Fibroblast of gingiva (primary cell): ENCODE measurements at places on chromosomes 3 and 15.
A peak's percentile ranks its signal among the peaks of the same experiment; 100 is the strongest.

DNA sequence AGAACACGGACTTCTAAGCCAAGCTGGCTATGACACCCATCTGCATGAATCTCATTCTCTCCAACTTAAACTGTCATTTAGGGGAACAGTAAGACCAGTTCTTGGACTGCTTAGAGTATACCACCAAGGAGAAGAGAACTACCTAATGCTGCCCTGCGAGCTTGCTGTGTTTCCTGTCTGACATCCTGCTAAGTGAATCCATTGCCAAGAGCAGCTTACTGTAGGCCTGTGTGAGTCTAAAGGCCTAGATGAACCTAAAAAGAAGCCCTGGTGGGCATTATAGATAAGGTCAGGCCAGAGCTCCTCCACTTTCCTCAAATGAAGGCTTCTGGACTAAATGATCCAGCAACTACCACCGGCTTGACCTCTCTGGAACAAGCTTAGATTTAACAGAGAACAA, 15.0 kb downstream of the LZTFL1 start:
- no peak for DNase-seq

DNA sequence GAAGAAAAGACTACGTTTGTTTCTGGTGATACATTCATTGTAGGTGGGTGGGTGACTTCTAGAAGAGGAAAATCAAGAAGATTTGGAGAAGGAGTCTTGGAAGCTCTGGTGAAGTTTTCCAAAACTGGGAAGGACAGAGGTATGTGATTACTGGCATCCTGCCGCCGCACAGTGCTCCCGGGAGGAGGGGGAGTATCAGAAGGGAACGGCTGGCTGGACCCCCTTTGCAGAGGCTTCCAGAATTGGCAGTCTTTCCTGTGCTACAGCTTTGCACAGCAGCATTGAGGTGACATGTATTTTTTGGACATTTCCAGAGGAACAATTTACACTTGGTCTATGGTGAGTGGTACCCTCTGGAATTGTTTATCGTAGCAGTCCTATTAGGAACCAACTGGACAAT, 75.7 kb upstream of the EOMES start:
- no peak for DNase-seq

DNA sequence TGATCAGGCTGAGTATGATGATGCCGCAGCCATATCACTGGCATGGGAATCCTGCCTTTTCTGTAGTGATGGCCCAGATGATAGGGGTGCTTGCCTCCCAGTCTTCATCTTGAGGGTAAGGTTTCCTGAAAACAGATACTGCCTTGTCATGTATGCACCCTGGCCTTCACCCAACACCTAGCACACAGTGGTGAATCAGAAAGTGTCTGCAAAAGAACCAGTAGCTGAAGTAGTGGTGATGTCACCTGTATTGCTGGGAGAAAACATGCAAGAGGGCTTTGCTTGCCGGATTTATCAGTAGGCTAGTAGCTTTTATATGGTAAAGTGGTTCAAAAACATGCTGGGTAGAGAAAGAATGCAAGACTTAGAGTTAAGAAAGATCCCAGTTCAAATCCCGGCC, 419.8 kb upstream of the WNT5A start:
- no peak for DNase-seq

GRCh38 chr3:194985031-194985578, 285.9 kb downstream of the XXYLT1 start:
- DNase-seq: peak; percentile 81

DNA sequence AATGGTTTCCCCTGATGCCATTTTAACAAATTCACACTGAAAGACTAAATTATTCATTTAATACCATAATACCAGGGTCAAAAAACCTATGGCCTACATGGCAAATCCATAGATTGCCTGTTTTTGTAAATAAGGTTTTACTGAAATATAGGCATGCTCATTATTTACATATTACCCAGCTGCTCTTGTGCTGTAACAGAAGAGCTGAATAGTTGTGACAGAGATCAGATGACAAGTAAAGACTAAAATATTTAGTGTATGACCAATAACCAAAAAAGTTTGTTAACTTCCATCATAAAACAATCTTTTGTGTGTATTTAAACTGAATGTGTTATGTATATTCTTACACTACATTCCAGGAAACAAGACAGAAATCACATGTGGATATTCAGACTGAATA, 60.2 kb downstream of the DENND4A start:
- peak; percentile 11 for DNase-seq

DNA sequence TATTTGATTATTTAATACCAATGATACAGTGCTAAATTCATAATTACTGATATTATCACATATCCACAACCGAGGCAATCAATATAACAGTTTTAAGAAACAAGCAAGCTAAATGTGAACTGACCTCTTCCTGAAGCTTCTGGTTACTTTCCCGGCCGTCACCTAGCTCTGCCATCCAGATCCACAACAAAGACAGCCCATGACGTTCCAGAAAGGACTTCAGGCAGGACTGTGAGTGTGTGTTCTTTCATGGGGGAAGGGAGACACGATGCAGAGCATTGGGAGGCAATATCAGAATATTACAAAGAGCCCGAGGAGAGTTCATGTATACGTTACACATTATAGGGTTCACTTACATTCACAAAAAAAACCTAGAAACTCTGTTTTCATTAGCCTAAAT, 77.8 kb downstream of the SETD2 start:
- no peak for DNase-seq

DNA sequence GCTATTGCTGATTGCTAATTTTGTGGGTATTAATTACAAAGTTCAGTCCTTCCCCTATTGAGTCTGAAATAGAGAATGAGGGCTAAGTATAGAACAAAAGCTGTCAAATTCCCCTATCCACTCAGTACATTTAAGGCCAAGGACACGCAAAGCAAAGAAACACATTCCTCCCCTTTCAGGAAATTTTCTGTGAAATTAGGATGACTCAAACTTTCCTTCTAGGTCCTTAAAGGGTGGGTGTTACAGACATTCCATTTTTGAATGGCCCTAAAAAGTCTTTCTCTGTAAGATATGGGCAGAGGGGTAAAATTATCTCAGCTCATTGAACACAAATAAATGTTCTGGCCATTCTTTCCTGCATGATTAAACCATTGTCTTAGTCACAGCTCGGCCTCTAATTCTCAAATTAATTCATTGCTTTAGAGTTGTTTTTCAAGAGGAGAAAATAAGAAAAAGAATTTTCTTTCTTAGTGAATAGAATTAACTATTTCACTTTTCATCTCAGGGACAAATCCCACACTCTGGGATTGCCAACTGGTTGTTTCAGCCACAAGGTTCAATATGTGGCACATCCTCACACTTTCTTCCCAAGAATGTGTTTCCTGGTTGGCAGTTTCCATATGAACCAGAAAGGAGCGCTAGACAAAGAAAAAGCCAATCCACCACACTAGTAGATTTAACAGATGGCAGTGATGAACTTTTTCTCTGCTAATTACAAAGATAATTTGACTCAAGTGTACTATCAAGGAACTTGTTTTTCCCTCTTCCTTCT, 424.1 kb downstream of the ZNF385D start:
- DNase-seq: peak; percentile 19

DNA sequence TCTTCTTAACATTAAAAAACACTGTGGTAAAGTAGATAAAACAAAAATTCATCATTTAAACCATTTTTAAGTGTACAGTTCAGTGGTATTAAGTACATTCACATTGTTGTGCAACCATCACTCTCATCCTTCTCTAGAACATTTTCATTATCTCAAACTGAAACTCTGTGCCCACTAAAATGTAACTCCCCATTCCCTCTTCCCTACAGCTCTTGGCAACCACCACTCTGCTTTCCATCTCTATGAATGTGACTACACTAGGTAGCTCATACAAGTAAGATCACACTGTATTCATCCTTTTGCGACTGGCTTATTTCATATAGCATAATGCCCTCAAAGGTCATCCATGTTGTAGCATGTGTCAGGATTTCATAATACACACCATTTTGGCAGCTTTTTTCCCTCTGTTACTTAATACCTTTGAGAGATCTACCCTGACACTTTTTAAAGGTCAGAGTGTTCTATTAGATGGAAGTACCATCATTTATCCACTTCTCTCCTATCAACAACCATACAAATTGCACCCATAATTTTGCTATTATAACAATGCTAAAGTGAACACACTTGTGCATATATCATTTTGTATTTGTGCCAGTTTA, 42.9 kb upstream of the FRMD4B start:
- no peak for DNase-seq

DNA sequence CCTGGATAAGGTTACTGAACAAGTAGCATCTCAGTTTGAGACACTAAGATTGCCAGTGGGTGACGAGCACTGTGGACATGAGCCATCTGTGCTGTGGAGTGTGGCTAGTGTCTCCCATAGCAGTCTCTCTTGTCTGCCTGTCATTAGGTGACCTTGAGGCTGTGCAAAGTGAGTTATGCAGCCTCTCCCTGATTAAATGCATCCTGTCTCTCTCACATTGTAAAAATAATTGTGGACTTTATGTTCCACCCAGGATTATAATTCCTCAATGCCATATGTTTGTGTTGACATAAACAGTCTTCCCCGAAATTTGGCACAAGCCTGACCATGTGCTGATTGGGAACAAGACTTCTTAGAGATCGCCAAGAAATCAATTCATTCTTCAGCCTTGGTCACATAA, 168.9 kb downstream of the MYRIP start:
- no peak for DNase-seq

DNA sequence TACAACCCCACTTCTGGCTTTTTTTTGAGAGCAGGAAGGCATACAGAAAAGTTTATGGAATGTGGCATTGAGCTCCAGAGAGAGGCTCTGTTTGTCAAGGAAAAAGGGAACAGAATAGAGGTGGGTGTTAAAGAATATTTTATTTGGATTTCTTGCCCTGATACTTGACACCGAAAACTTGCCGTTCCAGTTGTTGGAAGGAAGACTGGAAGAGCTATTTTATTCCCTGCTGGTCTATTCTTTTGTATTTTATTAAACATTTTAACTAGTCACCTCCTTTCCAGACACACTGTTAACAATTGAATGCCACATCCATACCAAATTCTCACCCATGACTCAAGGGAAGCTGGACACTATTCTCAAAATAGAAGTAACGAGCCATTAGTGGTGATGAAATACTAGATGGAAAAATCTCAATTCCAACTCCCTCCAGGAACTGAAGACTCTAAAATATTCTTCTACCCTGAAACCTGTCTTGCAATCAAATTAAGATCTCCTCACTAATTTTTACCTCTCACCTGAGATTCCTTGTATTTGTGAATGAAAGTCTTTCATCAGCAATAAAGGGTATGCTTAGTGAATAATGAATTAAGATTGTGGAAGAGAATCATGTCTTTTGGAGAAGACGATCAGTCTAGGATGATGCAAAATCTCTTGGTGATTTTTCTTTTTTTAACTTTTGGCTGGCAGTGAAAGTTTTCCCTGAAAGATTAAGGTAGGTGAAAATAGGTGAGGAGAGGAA, 28.5 kb downstream of the GREM1 start:
- DNase-seq: no peak

GRCh38 chr3:127069814-127070440, 87.0 kb downstream of the PLXNA1 start:
- no peak for DNase-seq

GRCh38 chr15:63169788-63170187, 12.5 kb upstream of the RPS27L start:
- no peak for DNase-seq

DNA sequence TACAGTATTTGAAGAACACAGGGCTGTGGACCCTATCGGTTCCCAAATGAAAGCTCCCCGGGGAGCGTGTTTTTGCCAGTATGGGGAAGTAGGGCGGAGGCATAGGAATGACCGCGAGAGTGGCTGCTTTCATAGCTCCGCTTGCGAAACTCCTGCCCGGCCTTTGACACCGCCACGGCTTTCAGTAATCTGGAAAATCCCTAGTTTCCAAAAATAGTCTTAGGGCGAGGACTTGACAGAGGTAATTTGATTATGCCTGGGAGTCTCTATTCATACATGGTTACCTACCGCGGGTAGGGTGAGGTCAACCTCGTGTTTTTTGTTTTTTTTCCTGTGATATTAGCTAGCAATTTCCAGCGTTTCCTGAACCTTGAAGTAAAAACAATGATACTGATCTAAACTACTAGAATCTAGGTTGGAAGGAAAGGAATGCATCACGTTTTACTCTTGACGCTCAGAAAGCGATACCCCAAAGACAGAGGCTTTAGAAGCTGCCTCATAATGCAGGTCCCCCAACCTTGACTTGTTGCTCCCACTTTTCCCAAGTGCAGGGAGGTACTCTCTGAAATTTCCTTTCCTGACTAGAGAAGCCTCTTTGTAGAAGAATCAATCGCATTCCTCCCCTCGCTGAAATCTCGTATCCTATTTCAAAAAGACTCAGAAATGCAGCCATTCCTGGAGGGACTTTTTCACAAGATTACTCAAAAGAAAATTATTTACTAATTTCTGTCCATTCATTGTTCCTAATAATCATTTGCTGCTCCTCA, 894 bp upstream of the CCNL1 start:
- DNase-seq: peak; percentile 98

GRCh38 chr3:45170096-45170495, 23.9 kb upstream of the CDCP1 start:
- no peak for DNase-seq

GRCh38 chr15:31268911-31269784, 57.5 kb upstream of the KLF13 start:
- DNase-seq: no peak

DNA sequence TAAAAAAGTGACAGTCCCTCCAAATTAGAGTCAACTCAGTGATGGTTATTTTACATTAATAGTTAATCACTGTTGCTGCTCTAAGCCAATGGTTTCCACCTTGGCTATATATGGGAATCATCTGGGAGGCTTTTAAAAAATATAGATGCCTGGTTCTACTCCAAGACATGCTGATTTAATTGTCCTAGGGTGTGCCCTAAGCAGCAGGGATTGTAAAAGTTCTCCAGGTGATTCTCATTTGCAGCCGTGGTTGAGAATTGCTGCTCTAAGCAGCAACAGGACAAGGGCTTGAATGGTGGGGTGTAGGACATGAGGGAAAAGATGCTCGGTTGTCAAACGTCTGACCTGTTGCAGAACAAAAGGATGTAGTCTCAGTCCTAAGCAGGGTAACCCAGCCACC, 405.1 kb upstream of the MCTP2 start:
- no peak for DNase-seq

- DNase-seq: no peak
These were observed 13.3 kb downstream of the NCEH1 start for GRCh38 chr3:172697558-172697957.

- no peak for DNase-seq
These were observed 62.7 kb downstream of the TFDP2 start for GRCh38 chr3:142086581-142087090.

GRCh38 chr3:176513604-176514003, 683.7 kb downstream of the TBL1XR1 start:
- DNase-seq: no peak

GRCh38 chr3:23944861-23945662, at the start of gene NR1D2:
NR1D2 (plus strand) TSS chr3:23945286; CDS start chr3:23945579, 293 bp downstream.
- DNase-seq: peak; percentile 75

- no peak for DNase-seq
These were observed 620.8 kb downstream of the ROBO2 start for GRCh38 chr3:77660718-77661117.

- DNase-seq: no peak
These were observed 411 bp upstream of the C3orf70 start for GRCh38 chr3:185153171-185153771.
